ENCODE measurements at places on chromosomes 7 and 10. TPM values are rescaled to one million over a fixed set of nuclear protein-coding genes. Genes with fewer than 3 reads are reported as not detected.

DNA sequence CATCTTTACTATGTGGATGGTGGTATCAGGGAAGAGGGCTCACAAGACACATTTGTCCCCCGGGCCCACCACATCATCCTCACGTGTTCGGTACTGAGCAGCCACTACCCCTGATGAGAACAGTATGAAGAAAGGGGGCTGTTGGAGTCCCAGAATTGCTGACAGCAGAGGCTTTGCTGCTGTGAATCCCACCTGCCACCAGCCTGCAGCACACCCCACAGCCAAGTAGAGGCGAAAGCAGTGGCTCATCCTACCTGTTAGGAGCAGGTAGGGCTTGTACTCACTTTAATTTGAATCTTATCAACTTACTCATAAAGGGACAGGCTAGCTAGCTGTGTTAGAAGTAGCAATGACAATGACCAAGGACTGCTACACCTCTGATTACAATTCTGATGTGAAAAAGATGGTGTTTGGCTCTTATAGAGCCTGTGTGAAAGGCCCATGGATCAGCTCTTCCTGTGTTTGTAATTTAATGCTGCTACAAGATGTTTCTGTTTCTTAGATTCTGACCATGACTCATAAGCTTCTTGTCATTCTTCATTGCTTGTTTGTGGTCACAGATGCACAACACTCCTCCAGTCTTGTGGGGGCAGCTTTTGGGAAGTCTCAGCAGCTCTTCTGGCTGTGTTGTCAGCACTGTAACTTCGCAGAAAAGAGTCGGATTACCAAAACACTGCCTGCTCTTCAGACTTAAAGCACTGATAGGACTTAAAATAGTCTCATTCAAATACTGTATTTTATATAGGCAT is 9.1 kb upstream of the CSGALNACT2 start:
- H3K27ac ChIP-seq: peak overlapping the region; percentile 59
- no peaks in the 10 kb centered on the region for H3K4me1 ChIP-seq
- H3K27me3 ChIP-seq: no peaks in the 10 kb centered on the region
- no peak overlapping the region for H3K4me3 ChIP-seq

GRCh38 chr10:117626228-117626627 is 83.7 kb downstream of the EMX2 start:
- H3K27me3 ChIP-seq: no peaks in the 10 kb centered on the region
- no peak overlapping the region for H3K4me3 ChIP-seq
- H3K36me3 ChIP-seq: no peaks in the 10 kb centered on the region

DNA sequence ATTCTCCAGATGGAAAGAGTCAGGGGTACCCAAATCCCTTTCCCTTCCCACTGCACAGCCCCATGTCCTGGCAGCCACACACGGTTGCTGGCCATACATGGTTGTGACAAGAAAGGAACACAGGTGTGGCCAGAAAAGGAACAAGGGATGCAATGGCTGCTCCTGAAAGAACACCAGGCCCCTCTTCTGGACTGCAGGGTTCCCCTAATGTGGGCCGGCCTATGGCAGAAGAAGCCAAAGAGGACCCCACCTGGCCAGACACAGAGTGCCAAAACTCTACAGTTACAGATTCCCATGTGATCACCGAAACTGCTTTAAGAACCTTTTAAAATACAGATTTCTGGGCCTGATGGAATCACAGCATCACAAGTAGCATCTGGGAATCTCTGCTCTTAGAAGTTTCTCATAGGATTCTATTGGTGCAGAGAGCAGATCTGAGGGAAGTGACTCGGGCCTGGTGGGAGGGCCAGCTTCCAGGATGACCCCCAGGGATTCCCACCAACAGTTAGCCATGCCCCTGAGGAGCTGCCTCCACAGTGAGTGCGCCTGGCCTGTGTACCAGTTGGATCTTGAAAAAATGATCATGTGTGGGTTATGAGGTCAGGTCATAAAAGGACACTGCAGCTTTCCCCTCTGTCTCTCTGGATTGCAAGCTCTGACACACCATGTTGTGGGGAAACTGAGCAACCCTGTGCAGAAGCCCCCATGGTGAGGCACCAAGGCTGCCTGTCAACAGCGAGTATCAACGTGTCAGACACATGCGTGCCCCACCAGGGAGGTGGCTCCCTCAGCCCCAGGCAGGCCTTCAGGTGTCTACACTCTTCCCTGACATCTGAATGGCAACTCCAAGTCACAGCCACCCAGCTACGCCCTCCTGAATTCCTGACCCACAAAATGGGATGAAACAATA is 89.6 kb upstream of the LANCL2 start:
- no peak for DNase-seq
- no peak overlapping the region for H3K27ac ChIP-seq
- H3K27me3 ChIP-seq: no peaks in the 10 kb centered on the region
- H3K36me3 ChIP-seq: no peaks in the 10 kb centered on the region

DNA sequence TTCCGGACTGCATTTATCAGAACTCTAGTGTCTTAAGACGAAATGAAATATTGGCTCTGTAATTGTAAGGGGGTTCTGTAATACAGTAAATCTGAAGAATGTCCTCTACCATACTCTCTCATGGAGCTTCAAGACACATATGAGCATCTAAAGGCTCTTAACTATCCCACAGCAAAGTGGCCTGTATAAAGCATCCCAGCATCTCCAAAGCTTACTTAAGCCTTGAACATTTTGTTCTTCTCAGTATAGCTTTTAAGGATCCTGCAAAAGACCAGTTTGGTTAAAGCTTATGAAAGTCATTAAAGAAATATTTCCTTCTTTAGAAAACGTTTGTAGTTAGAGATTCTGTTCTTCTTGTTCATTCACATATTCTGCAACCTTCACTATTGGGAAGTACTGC is 75.1 kb downstream of the HGF start:
- H3K27ac ChIP-seq: no peak overlapping the region
- H3K36me3 ChIP-seq: no peaks in the 10 kb centered on the region
- no peak overlapping the region for H3K4me3 ChIP-seq
- DNase-seq: no peak

The MAGI2 gene
- total RNA-seq: 10.5 TPM
